IMR-90 (cell line): ENCODE measurements at places on chromosomes 13 and 19. TPM values are rescaled to one million over a fixed set of nuclear protein-coding genes. Genes with fewer than 3 reads are reported as not detected.

Gene DMKN
- total RNA-seq = 0.28 and 0.36 TPM in 2 replicates

Gene OR7C1
- not detected in 2 replicates for total RNA-seq

Gene ZSWIM9
- 0.54 and 0.56 TPM in 2 replicates for total RNA-seq

Gene LINGO3
- total RNA-seq = not detected in 2 replicates

Gene MEIOSIN
- total RNA-seq = not detected in 2 replicates

GRCh38 chr19:45765702-45766295 is 3.3 kb downstream of the SIX5 start:
- no peak for DNase-seq
- H3K27ac ChIP-seq = no peak overlapping the region
- H3K36me3 ChIP-seq = no peaks in the 10 kb centered on the region
- H3K4me1 ChIP-seq = peaks cover 22% of the 10 kb centered on the region

DNA sequence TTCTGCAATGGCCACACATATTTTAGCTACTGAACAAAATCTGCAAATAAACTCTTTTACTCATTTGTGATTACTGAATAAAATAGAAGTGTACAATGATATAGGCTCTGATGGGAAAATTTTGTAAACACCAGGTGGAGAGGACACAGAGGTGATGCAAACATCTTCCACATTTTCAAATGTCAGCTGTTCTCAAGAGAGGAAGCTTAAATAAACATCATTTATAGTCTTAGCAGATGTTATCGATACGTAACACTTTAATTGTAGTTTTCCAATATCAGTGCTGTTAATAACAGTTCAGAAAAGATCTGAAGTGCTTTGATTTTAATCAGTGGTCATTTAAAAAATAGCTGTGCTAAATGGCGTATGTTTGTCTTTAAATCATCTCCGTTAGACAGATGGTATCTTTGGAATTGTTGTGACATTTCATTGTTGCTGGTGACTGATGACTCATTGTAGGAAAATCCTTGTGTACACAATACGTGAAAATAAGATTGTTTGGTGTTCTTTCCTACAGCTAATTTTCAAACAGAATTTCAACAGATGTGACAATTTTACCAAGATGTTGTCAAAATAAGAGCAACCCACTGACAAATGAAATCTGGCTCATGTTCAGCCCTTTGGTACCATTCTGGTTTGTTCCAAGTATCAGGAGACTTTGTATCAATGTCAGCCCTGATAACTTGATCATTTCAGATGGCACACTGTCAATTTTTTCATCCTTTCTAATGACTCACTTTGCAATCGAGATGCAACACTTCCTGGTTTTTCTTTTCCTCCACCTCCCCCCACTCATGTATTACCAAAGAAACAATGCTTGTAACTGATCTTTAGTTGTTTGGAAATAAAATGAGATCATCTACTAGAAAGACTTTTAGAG is 516.0 kb downstream of the DCT start:
- H3K36me3 ChIP-seq = no peaks in the 10 kb centered on the region
- no peak overlapping the region for H3K27ac ChIP-seq
- H3K4me3 ChIP-seq = no peak overlapping the region
- H3K4me1 ChIP-seq = peaks cover 1% of the 10 kb centered on the region; the same call in 1 of the 2 replicates

- H3K36me3 ChIP-seq = peaks cover 4% of the 10 kb centered on the region; the same call in 1 of the 2 replicates
- no peak overlapping the region for H3K27ac ChIP-seq
- H3K4me3 ChIP-seq = no peak overlapping the region
- peaks cover 2% of the 10 kb centered on the region; the same call in 1 of the 2 replicates for H3K27me3 ChIP-seq
- DNase-seq = no peak
- 0 out of 2 replicates have a peak, but pooled peaks cover 2% of the 10 kb centered on the region for H3K4me1 ChIP-seq
Observed at GRCh38 chr19:54434873-54435214, 14.2 kb upstream of the LENG8 start.

DNA sequence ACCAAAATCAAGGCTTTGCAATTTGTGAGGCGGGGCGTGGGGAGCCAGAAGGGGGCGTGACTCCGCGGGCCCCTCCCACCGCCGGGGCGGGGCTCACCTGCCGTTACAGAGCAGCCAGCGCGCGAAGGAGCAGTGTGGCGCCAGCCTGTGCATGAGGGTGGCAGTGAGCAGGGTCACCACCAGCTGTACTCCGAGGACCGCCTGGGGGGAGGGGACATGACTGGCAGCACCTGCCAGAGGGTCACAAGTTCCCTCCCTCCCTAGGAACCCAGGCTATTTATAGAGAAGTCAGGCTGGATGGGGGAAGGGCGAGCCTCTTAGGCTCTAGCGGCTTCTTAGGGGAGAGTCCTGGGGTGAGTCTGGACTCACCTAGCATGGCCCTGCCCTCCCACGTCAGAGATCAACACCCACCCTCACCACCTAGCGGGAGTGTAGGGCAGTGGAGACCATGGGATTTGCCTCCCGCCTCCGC is 3.6 kb downstream of the TMEM161A start:
- H3K36me3 ChIP-seq = peaks cover 6% of the 10 kb centered on the region
- H3K4me3 ChIP-seq = no peak overlapping the region
- no peak overlapping the region for H3K27ac ChIP-seq
- DNase-seq = no peak
- H3K4me1 ChIP-seq = peaks cover 6% of the 10 kb centered on the region; the same call in 1 of the 2 replicates

DNA sequence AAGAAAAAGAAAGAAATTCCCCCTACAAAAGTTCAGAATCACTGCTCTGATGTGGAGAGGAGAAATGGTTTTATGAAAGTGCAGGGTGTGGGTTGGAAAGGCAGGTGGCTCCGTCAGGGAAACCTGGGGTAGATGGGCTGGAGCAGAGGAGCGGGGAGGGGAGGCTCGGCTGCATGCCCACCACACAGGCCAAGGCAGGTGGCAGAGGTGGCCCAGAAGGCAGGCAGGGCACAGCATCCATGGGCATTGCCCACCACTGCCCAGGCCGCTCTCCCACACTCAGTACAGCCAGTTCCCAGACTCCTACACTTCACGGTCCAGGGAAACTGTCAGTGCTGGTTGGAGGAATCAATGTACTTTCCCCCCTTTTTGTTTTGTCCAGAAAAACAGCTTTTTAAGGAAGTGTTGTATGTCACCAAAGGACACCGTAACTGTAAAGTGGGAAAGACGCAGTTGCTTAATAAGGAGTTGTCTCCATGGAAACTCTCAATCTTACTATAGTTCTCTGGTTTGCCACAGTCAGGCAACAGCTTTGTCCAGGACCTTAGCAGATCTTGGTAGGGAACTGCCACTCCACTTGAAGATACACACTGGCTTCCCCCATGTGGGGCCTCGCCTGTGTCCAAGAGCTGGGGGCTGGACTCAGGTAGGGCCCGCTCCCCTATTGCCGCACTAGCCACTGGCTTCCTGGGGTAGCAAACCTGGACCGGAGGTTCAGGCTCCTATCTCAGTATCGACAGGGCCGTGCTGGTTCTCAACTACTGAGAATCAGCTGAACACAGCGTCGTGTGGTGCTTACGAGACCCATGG is 82.9 kb downstream of the RAB20 start:
- peaks cover 78% of the 10 kb centered on the region for H3K36me3 ChIP-seq
- DNase-seq = no peak
- H3K27ac ChIP-seq = no peak overlapping the region
- H3K4me3 ChIP-seq = no peak overlapping the region
- H3K27me3 ChIP-seq = no peaks in the 10 kb centered on the region
- H3K4me1 ChIP-seq = no peaks in the 10 kb centered on the region

DNA sequence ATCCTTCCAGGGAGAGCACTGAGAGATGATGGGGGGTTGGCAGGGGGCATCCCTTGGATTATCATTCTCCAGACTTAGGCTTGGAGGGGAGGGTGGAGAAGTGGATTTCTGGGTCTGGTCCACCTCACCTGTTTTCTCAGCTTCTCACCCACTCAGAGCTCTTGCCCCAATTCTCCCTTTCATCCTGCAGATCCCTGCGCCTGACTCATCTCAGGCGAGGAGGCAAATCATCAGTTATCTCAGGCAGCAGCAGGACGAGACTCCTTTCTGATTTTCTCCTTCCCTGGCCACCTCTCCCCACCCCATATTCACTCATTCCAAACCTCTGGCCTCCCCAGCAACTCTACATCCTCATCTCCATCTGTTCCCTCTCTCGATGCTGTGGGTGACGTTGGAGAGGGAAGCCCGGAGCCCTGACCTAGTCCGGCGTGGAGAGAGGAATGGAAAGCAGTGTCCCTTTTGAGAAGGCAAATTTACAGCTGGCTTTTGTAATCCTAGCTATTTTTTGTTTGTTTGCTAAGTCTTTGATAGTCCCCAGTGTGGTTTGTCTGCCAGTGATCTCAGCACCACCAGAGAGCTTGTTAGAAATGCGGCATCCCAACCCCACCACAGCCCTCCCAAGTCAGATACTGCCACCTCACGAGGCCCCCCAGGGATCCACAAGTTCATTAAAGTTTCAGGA is 24.0 kb upstream of the TPT1 start:
- no peak for DNase-seq
- H3K36me3 ChIP-seq = peaks cover 19% of the 10 kb centered on the region
- H3K27ac ChIP-seq = no peak overlapping the region
- H3K4me1 ChIP-seq = no peaks in the 10 kb centered on the region

Gene WASF3
- total RNA-seq = 4.3 and 5.8 TPM in 2 replicates

GRCh38 chr19:35153701-35154524 is 622 bp upstream of the FXYD5 start:
- no peaks in the 10 kb centered on the region for H3K27me3 ChIP-seq
- peak overlapping the region; percentile 79 for H3K4me3 ChIP-seq
- H3K36me3 ChIP-seq = peaks cover 13% of the 10 kb centered on the region
